ENCODE measurements at places on chromosomes 11 and 22. TPM values are rescaled to one million over a fixed set of nuclear protein-coding genes. Genes with fewer than 3 reads are reported as not detected.

Gene SLC22A12
- total RNA-seq: not detected

Gene HTR3B
- not detected for total RNA-seq

Gene SHISAL1
- total RNA-seq: 0.34 TPM

Gene XRCC6
- 162 TPM for total RNA-seq

DNA sequence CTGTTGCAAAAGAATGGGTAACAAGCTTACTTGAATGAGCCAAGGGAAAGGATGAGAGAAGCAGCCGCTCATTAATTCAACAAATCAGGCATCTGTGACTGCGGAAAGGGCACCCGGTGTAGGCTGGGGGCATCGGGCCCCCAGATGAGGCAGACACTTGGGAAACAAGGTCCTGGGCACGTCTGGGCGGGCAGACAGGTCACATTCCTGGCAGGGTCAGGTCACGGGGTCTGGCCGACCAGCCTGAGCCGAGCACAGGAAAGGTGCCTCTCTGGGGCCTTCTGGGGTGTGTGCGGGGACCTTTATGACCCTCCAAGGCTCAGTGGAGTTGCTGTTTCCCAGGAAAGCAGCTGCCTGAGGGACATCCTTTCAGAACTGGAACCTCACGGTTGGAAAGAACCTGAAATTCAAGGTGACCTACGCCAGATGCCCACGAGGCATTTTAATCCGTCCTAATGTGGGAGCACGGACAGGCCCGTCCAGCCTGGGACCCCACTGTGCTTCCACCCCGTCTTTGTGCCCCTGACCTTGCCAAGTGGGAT is 57.1 kb downstream of the ST14 start:
- no peak for DNase-seq

DNA sequence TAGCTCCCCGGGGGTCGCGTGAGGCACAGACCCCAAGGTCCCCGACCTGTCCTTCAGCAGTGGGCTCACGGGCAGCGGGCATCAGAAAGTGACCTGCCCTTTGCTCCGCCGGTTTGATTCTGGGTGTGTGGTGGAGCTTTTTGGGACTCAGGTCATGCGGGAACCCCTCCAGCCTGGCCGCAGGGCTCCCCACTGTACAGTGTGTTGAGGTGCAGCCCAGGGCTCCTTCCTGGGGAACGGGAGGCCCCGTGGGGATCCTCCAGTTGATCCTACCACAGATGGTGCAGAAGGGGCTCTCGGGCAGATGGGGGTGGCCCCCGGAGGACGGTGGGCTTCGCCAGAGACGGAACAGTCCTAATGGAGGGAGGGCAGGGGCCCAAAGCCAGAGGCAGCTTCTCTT is 24.2 kb downstream of the MUC6 start:
- no peak for DNase-seq

DNA sequence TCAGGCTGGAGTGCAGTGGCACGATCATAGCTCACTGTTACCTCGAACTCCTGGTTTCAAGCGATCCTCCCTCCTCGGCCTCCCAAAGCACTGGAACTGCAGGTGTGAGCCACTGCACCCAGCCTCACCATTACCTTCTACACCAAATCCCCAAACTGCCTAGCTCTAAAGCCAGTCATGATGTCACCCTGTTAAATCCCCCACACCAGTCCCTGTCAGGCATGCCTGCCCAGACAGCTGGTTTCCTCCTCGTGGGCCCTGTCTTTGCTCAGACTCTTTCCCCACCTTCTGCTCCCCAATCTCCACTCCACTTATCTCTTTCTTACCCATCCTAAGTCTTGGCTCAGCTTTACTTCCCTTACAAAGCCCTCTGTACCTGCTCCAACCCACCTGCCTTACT is 12.5 kb upstream of the EXPH5 start:
- DNase-seq: no peak

GRCh38 chr22:40051322-40051721 is 56.6 kb downstream of the FAM83F start:
- DNase-seq: no peak

- no peak for DNase-seq
Observed at GRCh38 chr11:128752379-128752778, 58.5 kb downstream of the FLI1 start.

DNA sequence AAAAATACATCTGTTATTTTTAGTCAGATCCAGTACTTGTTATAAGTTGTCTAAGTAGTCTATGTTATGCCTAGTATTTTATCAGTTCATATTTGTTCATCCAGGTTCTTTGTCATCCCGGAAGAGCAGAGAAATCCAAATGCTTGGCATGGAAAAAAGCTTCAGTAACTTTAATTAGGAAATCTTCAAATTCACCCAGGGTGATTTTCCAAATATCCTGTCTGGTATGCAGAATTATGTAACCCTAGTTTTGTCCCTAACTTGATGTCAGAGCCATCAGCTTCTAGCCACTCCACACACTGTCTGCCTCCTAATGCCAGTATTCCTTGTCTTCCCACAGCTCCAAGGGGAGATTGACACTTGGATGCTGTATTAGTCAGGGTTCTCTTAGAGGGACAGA is 216.2 kb downstream of the ARHGAP42 start:
- no peak for DNase-seq

- peak; percentile 21 for DNase-seq
Observed at GRCh38 chr11:70578371-70578770, 180.0 kb downstream of the CTTN start.

GRCh38 chr11:62204430-62204829 is 4.0 kb upstream of the SCGB2A1 start:
- DNase-seq: no peak

- DNase-seq: no peak
Observed at GRCh38 chr22:25451480-25452114, 112.9 kb upstream of the GRK3 start.
